CD4-positive, CD25-positive, alpha-beta regulatory T cell (primary cell): ENCODE measurements at places on chromosomes 2 and 18. TPM values are rescaled to one million over a fixed set of nuclear protein-coding genes. Genes with fewer than 3 reads are reported as not detected.

- no peaks in the 10 kb centered on the region for H3K36me3 ChIP-seq
- H3K4me1 ChIP-seq: no peaks in the 10 kb centered on the region
- no peak overlapping the region for H3K4me3 ChIP-seq
These were observed 22.9 kb downstream of the ITGAV start for GRCh38 chr2:186612555-186613440.

- DNase-seq: no peak
- H3K4me3 ChIP-seq: no peak overlapping the region
- no peaks in the 10 kb centered on the region for H3K27me3 ChIP-seq
- H3K27ac ChIP-seq: no peak overlapping the region
- no peaks in the 10 kb centered on the region for H3K4me1 ChIP-seq
- no peaks in the 10 kb centered on the region for H3K36me3 ChIP-seq
These were observed 109.2 kb downstream of the TMEM18 start for GRCh38 chr2:567865-568638.

GRCh38 chr2:135607561-135607960 lies 76.3 kb downstream of the R3HDM1 start:
- no peak for DNase-seq
- H3K4me1 ChIP-seq: no peaks in the 10 kb centered on the region
- H3K27ac ChIP-seq: no peak overlapping the region
- no peaks in the 10 kb centered on the region for H3K27me3 ChIP-seq
- peaks cover 18% of the 10 kb centered on the region for H3K36me3 ChIP-seq
- H3K4me3 ChIP-seq: no peak overlapping the region

GRCh38 chr2:19120941-19121750 lies 237.3 kb downstream of the OSR1 start:
- no peaks in the 10 kb centered on the region for H3K36me3 ChIP-seq
- no peak for DNase-seq
- no peak overlapping the region for H3K4me3 ChIP-seq
- H3K4me1 ChIP-seq: no peaks in the 10 kb centered on the region
- no peak overlapping the region for H3K27ac ChIP-seq

DNA sequence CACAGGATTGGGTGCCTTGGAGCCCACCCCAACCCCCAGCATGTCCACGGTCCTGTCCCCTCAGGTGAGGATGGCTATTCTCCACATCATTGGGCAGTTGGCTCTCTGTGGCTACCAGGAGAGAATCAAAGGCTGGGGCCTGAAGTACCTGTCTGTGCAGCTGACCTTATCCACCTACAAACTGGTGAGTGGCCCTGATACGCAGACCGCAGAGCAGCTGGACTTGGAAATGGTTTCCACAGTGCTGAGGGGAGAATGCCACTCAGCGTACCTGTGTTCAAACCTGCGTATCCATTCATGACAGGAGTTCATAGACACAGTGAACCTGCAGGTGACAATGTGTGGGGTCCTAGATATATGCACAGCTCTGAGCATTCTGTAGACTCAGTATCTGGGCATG lies 21.6 kb downstream of the MROH2A start:
- H3K4me3 ChIP-seq: no peak overlapping the region
- DNase-seq: no peak
- H3K36me3 ChIP-seq: no peaks in the 10 kb centered on the region
- H3K4me1 ChIP-seq: no peaks in the 10 kb centered on the region
- no peaks in the 10 kb centered on the region for H3K27me3 ChIP-seq

DNA sequence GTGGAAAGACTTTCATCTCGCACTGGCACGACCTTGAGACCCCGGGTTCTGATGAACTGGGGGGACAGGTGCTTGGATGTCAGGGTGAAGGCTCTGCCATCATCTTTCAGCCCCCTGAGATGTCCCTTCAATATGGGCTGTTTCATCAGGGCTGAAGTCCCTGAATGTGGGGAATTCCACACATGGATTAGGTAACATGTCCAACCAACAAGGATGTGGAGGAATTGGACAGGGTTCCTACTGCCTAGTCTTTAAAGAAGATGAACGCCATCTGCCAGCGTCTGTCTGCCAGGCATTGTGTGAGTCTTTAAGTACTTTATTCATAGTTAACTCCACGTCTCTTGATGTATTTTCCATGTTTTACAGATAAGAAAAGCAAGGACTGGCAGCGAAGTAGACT lies 5.9 kb upstream of the GRHL1 start:
- no peak overlapping the region for H3K27ac ChIP-seq
- DNase-seq: no peak
- H3K4me1 ChIP-seq: peaks cover 4% of the 10 kb centered on the region
- H3K4me3 ChIP-seq: no peak overlapping the region
- H3K36me3 ChIP-seq: no peaks in the 10 kb centered on the region
- peaks cover 16% of the 10 kb centered on the region for H3K27me3 ChIP-seq

- no peak for DNase-seq
- no peaks in the 10 kb centered on the region for H3K27me3 ChIP-seq
These were observed 150.5 kb upstream of the NCKAP5 start for GRCh38 chr2:133718688-133719201.

- no peaks in the 10 kb centered on the region for H3K36me3 ChIP-seq
- H3K4me3 ChIP-seq: no peak overlapping the region
- H3K4me1 ChIP-seq: peaks cover 9% of the 10 kb centered on the region
These were observed 3.7 kb upstream of the CRIM1 start for GRCh38 chr2:36351736-36352349.

Gene CPO
- polyA plus RNA-seq: not detected

Gene IL1R2
- 3.1 TPM for polyA plus RNA-seq
